ENCODE measurements at places on chromosomes 2 and 18.

- no peak for DNase-seq
Observed at GRCh38 chr2:160220545-160221009, 20.5 kb upstream of the ITGB6 start.

DNA sequence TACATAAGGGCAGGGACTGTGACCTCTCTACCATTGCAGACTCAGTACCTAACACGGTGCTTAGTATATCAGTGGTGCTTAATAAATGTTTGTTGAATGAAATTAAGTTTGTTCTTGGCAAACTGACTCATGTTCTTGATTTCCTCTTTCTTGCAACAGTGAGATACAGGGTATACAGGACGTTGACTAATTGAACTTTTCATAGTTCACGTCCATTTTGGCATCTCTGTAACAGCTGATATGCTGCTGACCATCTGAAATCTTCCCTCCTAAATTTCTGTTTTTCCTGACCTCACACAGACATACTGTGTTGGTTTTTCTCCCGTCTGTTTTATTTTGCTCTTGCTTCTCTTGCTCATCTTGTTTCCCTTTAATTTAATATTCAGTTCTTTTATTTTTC lies 44.2 kb downstream of the LHCGR start:
- no peak for DNase-seq

GRCh38 chr2:231276987-231277386 lies 78.6 kb downstream of the ARMC9 start:
- no peak for DNase-seq

DNA sequence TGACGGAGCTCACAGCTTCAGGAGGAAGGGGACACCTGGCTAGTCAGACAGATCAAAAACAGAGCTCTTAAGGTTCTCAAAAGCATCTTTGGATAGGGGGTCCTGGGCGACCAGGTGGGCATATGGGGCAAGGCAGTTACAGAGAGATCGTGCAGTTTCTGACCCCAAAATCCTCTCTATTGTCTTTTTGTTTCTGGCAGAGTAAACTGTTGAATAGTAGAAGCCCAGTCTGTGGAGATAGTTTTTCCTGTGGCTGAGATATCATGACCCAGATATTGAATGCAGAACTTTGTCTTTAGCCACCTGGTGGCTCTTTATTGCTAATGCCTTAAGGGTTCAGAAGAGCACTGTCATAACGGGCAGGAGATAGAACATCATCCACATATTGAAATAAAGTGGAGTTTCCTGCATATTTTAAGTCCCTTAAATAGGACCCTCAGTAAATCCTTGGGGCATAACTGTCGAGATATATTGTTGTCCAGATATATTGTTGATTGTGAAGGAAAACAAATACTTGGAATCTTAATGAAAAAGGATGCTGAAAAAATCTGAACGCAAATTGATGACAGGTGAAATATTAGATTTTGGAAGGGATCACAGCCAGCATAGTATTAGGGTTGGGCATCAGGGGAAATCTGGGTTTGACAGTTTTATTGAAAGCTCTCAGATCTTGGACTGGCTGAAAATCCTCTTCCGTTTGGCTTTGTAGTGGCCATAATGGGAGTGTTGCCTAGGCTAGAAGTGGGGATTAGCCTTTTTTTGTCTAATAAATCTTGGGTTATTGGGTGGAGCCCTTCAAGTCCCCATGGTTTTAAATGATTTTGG lies 14.1 kb upstream of the ZDBF2 start:
- DNase-seq: no peak

GRCh38 chr18:6009756-6010155 lies 114.4 kb upstream of the TMEM200C start:
- DNase-seq: no peak

- no peak for DNase-seq
Observed at GRCh38 chr18:35707674-35708073, 126.1 kb downstream of the GALNT1 start.

- no peak for DNase-seq
Observed at GRCh38 chr2:121688820-121689219, 39.6 kb upstream of the CLASP1 start.

GRCh38 chr2:213022987-213023386 lies 128.4 kb downstream of the IKZF2 start:
- no peak for DNase-seq

DNA sequence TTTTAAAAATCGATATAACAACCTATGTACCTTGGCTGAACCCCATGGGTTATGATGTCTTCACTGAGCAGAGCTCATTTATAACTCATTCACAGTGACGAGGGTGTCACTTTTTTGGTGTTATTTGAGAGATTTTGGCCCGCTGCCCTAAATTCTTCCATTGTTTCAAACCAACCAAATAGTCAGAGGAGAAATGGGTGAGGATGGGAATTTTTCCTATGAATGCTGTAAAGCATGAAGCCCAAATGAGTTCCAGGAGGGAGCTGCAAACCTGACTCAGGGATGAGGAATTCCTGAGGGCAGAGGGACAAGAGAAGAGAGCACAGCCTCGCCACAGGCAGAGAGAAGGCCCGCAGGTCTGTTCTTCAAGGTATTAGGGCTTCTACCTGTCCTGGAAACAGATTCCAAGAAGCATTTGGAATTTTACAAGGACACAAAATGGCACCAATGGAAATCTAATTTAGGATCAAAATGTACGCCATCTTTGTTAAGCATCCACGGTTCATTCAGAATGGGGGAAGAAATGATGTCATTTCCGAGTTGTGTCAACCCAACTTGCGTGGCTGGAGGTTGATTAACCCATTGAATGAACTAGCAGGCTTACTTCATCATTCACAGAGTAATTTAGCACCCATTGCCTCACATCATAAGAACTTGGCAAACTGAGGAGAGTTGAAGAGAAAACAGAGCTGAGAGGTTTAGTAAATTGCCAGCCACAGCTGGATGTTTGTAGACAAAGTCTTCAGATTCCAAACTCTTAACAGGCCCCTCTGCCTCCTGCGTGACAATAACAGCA lies 133.5 kb downstream of the LAMA3 start:
- no peak for DNase-seq

- no peak for DNase-seq
Observed at GRCh38 chr2:187505065-187505672, 49.1 kb downstream of the TFPI start.

DNA sequence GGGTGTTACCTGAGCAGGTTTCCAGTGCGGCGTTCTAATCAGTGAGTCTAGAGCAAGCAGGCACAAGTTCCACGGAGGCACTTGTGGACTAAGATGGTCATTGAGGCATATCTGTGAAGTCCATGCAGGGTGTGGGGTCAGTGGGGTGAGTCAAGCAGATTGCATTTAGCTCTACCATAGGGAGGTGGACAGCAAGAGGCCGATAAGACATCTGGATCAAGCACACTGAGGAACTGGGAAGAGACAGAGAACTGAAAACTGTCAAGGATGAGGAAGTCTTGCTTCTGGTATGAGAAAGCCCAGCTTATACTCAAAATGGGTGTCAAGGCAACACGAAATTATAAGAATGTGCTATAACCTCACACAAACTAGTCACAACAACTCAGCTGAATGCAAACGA lies 61.2 kb upstream of the SLC39A10 start:
- no peak for DNase-seq

DNA sequence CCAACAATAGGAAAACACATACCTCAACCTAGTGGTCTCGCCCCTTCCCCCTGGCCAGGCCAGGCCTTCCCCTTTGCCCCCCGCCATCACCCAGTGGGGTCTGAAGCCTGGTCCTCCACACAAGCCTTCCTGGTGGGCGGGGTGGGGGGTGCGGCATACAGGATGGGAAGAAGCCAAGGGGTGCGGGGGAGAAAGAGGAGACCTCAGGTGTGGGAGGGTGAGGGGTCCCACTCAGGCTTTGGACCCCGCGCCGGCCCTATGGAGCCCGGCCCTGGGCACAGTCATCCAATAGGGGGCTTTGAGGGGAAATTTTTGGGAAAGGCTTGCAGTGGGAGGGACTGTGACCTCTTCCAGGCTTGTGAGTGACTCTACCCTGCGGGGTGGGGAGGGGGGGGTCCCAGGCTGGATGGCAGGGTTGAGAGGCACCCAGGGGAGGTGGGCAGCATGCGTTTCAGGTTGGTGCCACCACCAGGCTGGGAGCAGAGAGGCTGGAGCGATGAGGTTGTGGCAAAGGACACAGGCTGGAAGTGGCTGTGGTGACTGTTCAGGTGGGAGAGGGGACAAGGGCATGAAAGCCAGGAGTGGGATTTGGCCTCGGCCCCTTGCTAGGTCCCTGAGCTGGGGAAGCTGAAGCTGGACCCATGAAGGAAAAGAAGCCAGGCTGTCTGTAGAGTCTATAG lies 1.3 kb downstream of the SLC66A3 start:
- no peak for DNase-seq

GRCh38 chr18:58128381-58129374 lies 84.7 kb downstream of the NEDD4L start:
- no peak for DNase-seq

GRCh38 chr2:34731292-34731691 lies 1132.2 kb upstream of the FAM98A start:
- DNase-seq: no peak

DNA sequence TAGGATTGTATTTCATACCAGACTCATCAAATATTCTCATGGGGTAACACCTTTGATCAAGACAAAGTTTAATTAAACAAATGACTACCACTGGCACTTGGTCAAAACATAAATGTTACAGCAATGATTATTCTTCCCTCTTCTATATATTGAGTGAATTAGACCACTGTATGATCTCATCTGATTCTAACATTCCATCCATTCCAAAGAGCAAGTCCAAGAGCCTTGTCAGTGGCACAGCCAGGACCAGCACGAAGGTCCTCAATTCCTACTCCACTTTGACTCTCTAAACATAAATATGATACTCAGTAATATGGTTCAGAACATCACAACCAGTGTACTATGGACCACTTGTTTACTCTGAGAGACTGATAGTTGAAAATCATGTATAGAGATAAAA lies 86.4 kb downstream of the AP1S3 start:
- no peak for DNase-seq

GRCh38 chr2:4832642-4833041 lies 859.5 kb upstream of the SOX11 start:
- DNase-seq: no peak

- no peak for DNase-seq
Observed at GRCh38 chr2:184363213-184363612, 235.1 kb upstream of the ZNF804A start.

DNA sequence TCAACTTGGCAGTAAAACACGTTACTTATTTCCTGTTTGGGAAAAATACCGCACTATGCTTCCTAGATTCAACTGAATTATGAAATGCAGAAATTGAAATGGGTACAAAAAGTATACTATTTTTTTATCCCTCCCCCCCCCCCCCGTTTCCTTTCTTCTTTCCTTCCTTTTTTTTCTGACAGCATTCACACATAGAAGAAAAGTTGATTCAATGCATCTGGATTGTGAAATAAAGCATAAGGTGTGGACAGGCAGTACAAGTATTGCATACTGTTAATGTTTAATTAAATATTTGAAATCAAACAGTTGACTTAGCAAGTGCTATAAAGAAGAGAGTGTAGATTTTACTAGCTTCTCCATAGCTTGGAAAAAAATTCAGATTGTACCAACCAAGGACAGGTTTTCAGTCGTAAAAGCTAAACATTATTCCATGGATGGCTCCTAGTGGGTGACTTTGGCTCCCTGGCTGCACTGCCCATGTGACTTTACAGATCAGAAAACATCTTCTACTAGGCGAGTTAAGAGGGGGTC lies 21.6 kb upstream of the AGFG1 start:
- DNase-seq: no peak

GRCh38 chr18:40179729-40180461 lies 1775.1 kb upstream of the PIK3C3 start:
- no peak for DNase-seq

GRCh38 chr18:8813611-8814010 lies 108.3 kb downstream of the MTCL1 start:
- DNase-seq: no peak

GRCh38 chr2:618422-618990 lies 58.7 kb downstream of the TMEM18 start:
- no peak for DNase-seq

DNA sequence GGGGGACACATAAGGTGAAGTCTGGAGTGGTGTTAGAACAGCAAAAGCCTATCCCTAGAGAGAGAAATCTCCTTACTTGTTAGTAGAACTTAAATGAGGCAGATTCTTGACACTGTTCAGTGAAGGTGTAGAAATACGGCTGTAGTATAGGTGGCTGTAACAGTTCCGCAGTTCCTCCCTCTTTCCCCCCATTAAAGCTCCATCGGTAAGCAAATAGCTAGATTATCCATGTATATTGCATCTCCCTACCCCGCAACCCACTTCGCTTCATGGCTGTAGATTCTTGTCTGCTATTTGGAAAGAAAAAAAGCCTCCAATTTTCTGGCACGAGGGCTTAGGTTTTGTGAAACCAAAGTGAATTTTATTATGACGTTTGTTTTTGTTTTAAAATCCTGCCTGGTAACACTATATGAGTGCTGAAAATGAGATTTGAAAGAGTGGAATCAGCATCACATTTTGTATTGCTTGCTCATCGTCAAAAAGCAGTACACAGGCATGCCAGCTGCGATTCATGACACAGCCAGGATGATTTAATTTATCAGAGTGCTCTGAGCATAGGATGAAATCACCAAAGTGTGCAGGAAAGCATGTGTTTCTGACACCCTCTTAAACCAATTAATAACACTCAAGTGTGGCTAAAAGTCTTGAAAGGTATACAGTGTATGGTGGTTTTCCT lies 1.4 kb downstream of the FAM171B start:
- DNase-seq: no peak

DNA sequence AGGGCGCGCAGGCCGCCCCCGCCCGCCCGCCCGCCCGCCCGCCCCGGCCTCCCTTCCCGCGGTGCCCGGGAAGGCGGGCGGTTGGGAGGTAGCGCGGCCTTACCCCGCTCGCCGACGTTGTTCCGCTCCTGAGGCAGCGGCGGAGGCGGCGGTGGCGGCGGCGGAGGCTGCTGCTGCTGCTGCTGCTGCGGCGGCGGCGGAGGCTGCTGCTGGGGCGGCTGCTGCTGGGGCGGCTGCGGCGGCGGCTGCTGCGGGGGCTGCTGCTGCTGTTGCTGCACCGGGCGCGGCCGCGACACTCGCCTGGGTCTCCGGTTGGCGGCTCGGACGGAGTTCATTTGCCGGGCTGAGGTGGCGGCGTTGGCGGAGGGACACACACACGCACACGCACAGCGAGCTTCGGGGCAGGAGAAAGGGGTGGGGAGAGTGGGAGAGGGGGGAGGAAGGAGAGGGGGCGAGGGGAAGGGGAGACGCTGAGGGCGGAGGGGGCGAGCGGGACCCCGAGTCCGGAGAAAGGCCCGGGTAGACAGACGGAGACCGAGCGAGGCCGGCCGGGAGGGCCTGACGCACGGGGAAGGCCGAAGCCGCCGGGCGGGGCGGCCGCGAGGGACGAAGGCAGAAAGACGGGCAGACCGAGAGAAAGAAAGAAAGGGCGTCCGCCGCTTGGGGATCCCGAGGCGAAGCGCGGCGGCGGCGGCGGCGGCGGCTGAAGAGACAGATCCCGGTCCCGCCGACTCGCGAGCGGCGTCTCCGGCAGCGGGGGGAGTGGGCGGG lies 727 bp downstream of the FBXO11 start:
- DNase-seq: peak; percentile 38
